ENCODE measurements at places on chromosomes 3 and 15.

DNA sequence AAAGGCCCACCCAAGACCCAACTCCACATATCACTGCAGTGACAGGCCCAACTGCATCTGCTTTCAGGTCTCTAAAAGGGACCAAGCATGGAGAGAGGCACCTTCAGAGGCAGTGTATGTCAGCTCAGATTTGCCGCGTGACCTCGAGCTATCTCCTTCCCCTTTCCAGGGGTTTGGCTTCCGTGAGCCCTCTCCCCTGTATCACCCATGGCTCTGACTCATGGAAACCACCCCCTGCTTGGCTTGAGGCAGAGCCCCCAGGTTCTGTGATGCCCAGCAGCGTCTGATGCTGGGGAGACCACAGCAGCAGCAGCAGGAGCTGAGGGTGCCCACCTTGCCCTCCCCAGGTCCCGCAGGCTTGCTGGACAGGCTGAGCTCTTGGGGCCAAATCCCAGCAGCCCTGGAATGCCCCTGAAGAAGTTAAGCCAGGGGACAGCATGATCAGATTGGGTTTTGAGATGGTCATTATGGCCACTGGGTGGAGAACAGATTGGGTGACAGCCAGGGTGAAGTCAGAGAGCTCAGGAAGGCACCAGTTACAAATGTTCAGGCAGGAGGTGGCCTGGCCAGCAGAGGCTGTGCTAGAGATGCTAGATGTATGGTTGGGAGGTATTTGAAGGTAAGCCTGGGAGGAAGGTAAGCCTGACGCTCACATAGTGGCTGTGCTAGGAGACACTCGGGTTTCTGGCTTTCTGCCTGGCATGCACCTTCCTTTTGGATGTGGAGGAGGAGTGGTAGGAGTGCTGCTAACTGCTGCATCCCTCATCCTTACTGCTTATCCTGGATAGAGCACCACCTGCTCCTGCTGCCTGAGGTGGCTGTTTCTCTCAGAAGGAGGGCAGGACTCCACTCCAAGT is 42.9 kb downstream of the FGD5 start:
- no peak for DNase-seq

GRCh38 chr3:18234717-18235335 is 190.3 kb downstream of the SATB1 start:
- no peak for DNase-seq

- DNase-seq = no peak
Observed at GRCh38 chr3:186216900-186217819, 108.3 kb upstream of the ETV5 start.

- DNase-seq = no peak
Observed at GRCh38 chr3:154981201-154981600, 98.9 kb upstream of the MME start.

- no peak for DNase-seq
Observed at GRCh38 chr3:195467641-195468390, 25.0 kb upstream of the ACAP2 start.

DNA sequence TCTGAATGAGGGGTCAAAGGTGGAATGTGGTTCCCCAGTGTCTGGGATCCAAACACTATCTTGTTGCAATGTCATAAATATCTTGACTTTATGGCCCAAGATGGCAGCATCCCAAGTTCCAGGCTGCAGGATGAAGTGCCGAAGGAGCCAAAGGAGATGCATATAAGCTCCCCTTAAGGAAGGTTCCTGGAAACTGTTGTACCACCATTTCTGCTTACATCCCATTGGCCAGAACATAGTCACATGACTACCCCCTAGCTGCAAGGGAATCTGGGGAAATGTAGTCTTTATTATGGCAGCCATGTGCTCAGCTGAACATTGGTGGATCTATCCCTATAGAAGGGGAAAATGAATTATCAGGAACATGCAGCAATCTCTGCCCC is 54.3 kb downstream of the BDH1 start:
- DNase-seq = no peak

DNA sequence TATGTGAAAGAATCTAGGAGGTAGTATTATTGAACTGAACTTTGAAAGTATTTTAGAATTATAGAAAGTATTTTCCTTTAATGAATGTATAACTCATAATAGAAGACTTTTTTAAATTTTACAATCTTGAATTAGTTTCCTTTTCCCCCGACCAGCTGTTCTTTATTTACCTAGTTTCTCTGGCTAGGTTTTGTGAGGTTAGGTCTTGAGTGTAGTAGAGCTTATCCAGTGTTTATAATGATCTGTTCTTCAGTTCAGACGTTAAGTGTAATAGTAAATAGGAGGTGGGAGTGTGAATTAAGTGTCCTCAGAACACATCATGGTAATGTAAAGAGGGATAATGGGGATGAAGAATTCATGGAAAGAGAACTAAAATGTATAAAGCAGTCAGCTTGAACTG is 93.8 kb downstream of the MYRIP start:
- DNase-seq = no peak

- peak; percentile 28 for DNase-seq
Observed at GRCh38 chr3:132210476-132211346, 106.5 kb upstream of the ACP3 start.

- DNase-seq = no peak
Observed at GRCh38 chr3:17491601-17492000, 250.8 kb downstream of the TBC1D5 start.

DNA sequence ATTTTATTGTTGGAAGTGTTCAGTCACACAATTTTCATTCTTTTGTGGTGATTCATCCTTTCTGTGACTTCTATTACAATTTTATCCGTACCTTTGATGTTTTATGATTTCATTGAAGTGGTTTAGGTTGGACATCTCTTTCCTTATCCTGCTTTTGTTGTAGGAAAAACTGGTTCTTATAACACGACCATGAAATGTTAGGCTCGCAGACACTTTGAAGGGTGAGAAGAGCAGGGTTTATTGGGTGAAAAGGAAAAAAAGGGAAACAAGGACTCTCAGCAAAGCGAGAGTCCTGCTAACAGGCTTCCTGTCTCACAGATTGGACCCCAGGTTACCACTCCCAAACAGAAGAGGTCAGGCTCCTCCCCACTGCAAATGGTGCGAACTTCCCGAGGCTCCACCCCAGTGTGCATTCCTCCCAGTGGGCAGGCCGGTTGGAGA is 257.4 kb downstream of the STXBP5L start:
- no peak for DNase-seq

GRCh38 chr3:21502656-21503055 is 248.4 kb downstream of the ZNF385D start:
- DNase-seq = no peak

- DNase-seq = no peak
Observed at GRCh38 chr3:117168896-117169295, 459.3 kb downstream of the TUSC7 start.

GRCh38 chr15:50145451-50145872 is 26.4 kb upstream of the ATP8B4 start:
- DNase-seq = no peak

DNA sequence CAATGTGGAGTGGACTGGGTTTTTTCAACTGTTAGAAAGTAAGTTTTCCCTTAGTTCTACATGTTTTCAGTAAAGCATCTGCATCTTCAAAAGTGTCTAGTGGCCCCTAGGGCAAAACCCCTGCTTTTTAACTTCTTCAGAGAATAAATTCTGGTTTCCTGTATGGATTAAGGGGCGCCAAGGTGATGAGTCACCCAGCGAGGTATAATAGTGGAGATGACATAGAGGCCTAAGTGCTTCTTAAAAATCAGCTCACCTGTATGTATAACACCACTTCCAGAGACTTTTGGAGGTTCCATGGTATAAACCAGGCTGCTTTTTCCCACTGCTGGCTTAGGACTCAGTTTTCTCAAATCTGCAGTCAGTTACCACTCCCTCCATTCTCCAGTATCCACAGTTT is 68.9 kb downstream of the SYN2 start:
- DNase-seq = no peak

DNA sequence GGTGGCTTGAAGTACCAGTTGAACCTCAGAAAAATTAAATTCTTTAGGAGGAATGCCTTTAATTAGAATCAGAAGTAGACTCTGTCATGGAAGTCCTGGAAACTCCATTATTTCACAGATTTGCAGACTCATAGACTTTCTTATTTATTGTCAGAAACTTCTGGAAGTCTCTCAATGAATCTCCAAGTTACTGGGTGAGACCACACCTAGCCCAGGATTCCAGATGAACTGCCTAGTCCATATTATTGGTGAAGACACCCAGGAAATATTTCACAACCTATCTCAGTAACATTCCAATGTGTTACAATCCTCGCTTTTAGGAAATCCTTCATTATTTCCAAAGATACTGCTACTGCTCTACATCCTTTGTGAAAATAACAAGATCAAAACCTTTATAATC is 6.5 kb upstream of the THBS1 start:
- no peak for DNase-seq

- no peak for DNase-seq
Observed at GRCh38 chr3:12041446-12042041, 37.4 kb downstream of the SYN2 start.

GRCh38 chr3:158456114-158456513 is 114.9 kb upstream of the MLF1 start:
- no peak for DNase-seq

GRCh38 chr3:356952-357351 is 160.4 kb downstream of the CHL1 start:
- no peak for DNase-seq

GRCh38 chr3:16605966-16606365 is 743 bp upstream of the DAZL start:
- no peak for DNase-seq

DNA sequence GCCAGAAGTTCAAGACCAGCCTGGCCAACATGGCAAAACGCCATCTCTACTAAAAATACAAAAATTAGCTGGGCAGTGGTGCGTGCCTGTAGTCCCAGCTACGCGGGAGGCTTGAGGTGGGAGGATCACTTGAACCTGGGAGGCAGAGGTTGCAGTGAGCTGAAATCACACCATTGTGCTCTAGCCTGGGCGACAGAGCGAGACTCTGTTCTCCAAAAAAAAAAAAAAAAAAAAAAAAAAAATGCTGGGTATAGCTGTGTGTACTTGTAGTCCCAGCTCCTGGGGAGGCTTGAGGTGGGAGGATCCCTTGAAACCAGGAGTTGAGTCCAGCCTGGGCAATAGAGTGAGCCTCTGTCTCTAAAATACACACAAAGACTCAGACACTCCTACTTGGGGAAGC is 32.0 kb downstream of the PPP1R2 start:
- no peak for DNase-seq

GRCh38 chr3:88410259-88410658 is 260.5 kb downstream of the C3orf38 start:
- DNase-seq = no peak

DNA sequence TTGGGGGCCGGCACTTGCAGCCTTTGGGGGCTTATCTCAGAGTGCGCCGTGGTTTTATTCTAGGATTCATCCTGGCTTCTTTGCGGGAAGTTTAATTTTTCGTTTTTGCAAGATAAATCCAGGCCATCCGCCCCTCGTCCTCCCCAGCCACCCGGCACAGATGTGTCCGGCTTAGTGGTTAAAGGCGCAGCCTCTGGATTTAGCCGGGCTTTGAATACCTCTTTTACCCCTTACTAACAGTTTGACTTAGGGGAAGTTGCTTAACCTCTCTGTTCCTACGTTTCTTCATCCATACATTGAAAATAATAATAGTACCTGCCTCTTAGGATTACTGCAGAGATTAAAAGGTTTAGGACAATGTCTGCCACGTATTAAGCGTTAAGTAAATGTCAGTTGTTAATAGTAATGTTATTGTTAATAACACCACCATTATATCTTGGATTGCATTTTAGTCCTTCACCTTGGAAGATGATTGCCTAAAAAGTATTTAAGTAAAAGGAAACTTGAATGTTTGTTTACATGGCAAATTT is 714 bp downstream of the ECT2 start:
- peak; percentile 30 for DNase-seq

DNA sequence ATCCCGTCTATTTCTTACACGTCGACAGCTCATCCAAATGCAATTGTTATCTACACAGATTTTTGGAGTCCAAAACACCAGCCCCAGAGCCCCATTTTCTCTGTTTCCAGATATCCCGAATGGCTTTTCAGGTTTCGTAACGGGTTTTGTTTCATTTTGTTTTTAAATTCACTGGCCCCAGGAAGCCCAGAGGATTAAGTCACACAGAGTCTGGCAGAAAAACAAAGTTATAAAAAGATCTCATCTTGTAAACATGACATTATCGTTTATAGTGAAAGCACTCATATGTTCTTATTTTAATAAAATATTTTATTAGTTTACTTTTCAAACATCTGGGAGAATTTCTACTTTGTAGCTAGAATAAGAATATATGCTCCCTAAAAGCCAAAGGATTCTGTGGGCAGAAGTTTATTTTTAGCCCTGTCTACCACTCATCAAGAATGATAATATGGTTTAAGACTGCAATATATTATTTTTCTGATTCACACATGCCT is 149.3 kb upstream of the SLC2A2 start:
- DNase-seq = no peak

DNA sequence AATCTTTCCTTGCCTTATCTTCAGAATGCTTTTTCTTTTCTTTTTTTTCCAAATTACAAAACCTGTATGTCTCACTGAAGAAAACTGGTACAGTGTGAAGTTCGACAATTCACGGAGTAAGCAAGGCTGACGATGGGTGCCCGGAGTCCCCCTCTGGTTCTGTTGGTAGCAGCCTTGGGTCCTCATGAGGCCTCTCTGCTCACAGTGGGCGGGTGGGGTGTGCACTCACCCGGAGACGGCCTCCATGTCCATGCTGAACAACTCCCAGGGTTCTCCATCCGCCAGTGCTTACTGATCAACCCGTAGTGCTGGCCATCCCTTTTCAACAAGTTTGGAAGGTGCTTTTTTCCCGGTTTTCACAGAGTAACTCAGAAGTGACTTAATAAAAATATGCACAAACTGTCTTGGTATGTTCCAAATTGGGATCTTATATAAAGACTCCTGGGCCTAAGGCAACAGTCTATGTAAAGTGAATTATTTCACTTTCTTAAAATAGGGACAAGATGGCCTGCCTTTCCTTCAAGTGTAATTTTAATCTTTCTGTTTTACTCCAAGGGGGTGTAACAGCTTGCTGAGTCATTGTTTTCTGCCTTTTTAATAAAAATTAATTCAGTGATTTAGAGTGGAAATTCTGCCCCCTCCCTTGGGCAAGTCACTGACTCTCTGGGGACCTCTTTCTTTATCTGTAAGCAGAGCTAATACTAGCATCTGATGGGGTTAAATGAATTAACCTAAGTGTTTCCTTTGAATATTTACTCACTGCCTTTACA is 23.7 kb downstream of the LRRK1 start:
- DNase-seq = no peak

- no peak for DNase-seq
Observed at GRCh38 chr15:60773901-60774300, 295.0 kb upstream of the ICE2 start.

All from stimulated activated CD4-positive, alpha-beta T cell treated with anti-CD3 and anti-CD28 coated beads, Interleukin-2, amount 100 ng/mL, for 24 hours (primary cell).